ENCODE measurements at places on chromosomes 11 and 22. TPM values are rescaled to one million over a fixed set of nuclear protein-coding genes. Genes with fewer than 3 reads are reported as not detected.

Gene RASD2
- total RNA-seq = 0.07 TPM

Gene DGAT2
- 1.2 TPM for total RNA-seq

Gene PIH1D2
- total RNA-seq = 4.9 TPM

Gene TPCN2
- total RNA-seq = 19.7 TPM

Gene MS4A8
- 6.0 TPM for total RNA-seq

Gene MIEF1
- 30.5 TPM for total RNA-seq

Gene MALAT1
- total RNA-seq = 16,546 TPM

Gene APOA4
- not detected for total RNA-seq

Gene TRIM29
- 0.33 TPM for total RNA-seq

DNA sequence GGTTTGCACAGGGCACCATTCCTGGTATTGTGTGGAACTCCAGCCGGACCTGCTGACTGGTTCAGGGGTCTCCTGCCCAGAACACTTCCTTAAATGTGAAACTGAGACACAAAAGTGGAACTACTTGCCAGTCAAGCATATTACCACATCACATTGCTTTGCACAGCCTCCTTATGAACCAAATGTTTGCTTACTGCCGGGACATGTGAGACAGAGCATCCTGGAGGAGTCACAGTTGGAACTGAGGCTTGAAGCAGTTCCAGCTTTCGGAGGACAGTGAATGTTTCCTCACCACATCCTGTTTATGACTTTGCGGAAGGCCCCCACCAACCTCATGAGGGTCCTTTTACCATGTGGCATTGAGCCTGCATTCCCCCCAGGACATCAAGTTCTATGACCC, 105.8 kb upstream of the ARHGAP42 start:
- no peak for DNase-seq

GRCh38 chr11:134152696-134153095, 71.1 kb downstream of the NCAPD3 start:
- no peak for DNase-seq

- no peak for DNase-seq
These were observed 5.7 kb downstream of the AMPD3 start for GRCh38 chr11:10460611-10461275.

GRCh38 chr11:80146232-80146631, 705.4 kb upstream of the TENM4 start:
- no peak for DNase-seq

DNA sequence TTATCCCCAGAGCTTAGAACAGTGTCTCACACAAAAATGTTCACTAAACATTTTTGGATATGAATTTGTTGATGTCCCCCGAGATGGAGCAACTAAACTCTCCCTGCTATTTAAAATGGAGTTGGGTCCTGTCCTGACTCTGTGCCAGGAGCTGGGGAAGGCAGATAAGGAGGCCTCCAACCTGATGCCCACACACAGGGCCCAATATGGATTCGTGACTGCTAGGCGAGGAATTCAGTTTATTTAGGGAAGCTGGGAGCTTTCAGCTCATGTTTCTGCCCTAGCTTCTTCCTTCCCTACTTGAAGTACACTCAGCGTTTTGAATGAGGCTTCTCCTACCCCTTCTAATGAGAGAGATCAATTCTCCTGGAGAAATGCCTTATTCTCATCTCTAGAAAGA, 373.0 kb upstream of the LARGE1 start:
- no peak for DNase-seq

GRCh38 chr11:115267871-115268270, 236.3 kb downstream of the CADM1 start:
- no peak for DNase-seq

GRCh38 chr22:24419475-24419850, 7.9 kb upstream of the ADORA2A start:
- DNase-seq = no peak

GRCh38 chr22:26689513-26690301, 32.3 kb downstream of the MIAT start:
- DNase-seq = no peak

GRCh38 chr11:72333661-72334060, 89.7 kb upstream of the PHOX2A start:
- no peak for DNase-seq

DNA sequence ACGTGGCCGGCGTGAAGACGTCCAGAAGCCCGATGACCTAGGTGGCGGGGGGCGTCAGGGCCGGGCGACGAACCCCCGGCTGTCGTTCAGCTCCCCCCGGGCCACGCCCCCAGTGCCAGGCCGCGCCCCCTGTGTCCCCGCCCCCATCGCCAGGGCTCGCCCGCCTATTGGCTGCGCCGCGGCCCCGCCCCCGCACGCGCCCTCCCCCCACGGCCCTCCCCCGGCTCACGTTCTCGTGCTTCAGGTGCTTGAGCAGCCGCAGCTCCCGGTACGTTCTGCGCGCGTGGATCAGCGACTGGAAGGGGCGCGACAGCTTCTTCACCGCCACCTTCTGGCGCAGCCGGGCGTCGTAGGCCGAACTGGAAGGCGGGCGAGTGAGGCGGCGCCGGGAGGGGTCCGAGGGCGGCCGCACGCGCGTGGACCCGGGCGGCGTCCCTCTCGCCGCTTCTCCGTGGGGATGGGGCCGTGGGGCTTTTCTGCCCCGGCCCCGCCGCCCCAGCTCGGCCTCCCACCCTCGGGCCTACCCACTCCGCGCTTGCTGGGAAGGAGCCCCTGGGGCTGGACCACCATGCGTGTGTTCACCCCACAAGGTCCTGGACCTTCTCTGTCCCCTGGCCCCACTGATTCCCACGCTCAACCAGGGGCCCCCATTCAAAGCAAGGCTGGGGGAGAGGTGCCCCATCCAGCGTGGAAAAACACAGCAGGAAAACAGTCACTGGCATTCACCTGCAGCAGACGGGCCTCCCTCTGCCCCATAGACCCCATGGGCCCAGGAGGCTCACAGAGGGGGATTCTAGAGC, 2.4 kb downstream of the MAPK11 start:
- DNase-seq = no peak

- DNase-seq = no peak
These were observed 25.4 kb downstream of the MS4A10 start for GRCh38 chr11:60810569-60810968.

DNA sequence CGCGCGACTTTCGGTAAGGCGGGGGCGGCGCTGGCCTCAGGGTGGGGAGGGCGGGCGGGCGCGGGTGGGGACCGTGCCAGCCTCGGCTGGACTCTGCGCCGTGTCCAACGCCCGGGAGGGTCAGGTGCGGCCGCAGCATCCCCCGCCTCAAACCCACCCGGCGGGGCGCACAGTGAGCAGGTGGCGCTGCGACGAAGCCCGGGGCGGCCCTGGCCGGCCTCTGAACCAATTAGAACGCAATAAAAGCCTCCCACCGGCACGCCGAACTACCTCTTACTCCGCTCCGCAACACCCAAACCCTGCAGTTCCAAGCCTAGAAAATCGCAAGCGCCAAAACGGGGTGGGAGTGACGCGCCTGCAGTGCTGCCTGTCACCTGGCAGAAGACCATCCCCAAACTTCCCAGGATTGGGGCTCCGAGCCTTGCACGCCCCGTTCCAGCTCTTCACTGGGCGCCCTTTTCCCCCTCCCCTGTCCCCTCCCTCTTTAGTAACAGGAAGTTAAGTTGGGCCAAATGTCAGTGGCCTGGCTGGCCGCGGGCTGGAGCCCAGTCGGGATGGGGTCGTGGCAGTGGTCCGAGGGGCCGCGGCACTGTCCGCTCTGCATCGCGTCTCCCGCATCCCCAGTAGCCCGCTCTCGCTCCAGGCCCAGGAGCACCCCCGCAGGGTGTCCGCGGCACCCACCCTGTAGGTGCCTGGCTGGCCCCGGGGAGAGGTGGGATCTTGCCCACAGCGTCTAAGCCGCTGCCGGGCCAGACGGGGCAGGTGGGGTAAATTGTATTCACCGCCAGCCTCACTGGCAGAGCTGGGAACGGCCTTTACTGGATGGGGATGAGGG, 541 bp downstream of the MICAL2 start:
- no peak for DNase-seq

GRCh38 chr11:35953081-35953760, 9.4 kb downstream of the LDLRAD3 start:
- DNase-seq = no peak

DNA sequence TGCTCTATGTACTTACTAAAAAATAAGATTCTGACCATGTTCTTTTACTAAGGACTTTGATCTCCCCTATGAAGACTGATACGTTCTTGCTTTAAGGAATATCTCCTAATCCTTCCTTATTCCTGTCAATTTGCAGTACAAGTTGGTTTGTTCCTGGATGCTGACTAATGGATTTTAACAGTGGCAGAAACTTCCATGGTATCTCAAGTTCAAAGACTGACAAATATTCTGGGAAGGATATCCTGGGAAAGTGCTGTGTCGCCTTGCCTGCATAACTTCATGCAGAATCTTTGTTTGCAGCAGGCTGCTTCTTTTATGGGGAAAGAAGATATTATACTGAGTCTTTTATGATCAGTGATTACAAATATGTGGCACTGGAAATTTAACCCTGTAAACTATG, 8.4 kb upstream of the OR52J3 start:
- DNase-seq = no peak

DNA sequence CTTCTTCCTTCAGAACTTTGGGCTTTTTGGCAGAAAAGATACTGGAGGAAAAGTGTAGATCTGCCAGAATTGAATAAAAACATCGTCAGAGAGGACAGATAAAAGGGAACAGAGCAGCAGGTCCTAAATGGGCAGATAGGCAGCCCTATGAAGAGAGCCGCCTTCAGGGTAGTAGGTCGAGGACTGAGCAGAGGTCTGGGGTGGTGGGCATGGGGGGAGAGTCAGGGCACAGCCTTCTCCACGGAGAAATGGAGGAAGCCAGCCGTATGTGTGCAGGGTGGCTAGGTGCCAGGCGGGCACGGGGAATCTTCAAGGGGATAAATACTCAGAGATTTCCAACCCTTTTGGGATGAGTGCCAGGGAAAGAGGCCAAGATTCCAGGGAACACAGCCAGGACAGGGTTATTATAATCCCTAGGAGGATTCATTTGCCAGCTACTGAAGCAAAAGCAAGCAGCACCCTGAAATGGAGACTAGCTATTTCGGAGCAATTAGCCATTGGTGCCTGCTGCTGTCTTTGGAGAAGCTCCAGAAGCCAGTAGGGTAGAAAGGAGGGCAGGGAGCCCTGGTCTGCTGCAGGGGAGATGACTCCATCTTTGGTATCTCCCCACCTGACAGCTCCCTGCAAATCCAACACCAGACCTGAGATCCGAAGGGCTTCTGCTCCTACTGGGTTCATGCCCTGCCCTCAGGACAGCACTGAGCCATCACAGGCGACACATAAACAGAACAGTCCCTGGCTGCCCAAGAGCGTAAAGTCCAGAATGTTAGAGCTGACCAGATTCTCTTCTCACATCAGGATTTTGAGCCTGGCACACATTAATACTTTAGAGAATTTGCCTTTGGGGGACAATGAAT, 174.5 kb upstream of the NTM start:
- no peak for DNase-seq

- DNase-seq = no peak
These were observed 6.5 kb downstream of the TPCN2 start for GRCh38 chr11:69055212-69055586.

- peak; percentile 26 for DNase-seq
These were observed 875 bp upstream of the STT3A start for GRCh38 chr11:125591649-125592304.
